ENCODE measurements at places on chromosomes 5 and 9. TPM values are rescaled to one million over a fixed set of nuclear protein-coding genes. Genes with fewer than 3 reads are reported as not detected.

TMEM252 gene
- total RNA-seq: not detected

GRCh38 chr5:91712718-91713117 is 329.6 kb upstream of the ARRDC3 start:
- DNase-seq: no peak

- DNase-seq: no peak
Observed at GRCh38 chr9:76516350-76516749, 57.4 kb downstream of the GCNT1 start.

- no peak for DNase-seq
Observed at GRCh38 chr9:129834489-129835127, 467 bp downstream of the C9orf78 start.

CCNO gene
- not detected for total RNA-seq

DNA sequence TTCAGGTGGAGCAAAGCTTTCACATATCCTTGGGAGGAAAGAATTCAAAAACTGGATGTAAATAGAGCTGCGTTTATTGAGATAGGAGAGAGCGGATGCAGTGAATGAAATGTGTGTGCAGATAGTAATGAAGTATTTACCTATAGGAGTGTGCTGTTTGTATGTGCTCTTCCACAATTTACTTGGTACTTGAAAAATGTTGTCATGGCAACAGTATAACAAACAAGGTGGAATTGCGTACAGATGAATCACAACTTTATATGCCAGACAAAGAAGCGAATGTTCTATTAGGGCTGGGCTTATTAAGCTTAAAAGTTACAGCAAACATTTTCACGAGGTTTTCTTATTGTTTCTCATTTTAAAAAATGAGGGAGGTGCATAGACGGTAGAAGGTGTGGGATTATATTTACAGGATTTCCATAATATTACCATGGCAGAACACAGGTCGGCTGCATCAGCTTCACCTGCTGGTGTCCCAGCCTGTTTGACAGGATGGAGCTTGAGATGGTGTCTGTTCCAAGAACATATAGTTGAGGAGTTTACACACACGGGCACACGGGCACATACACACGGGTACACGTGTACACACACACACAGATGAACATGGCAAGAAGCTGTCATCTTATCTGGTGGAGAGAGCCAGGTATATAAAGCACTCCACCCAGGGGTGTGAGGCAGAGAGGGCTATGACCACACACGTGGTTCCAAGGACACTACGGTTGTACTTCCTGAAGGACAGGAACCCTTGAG is 155.7 kb downstream of the RMI1 start:
- DNase-seq: no peak

GRCh38 chr9:126501383-126502331 is 112.1 kb upstream of the LMX1B start:
- no peak for DNase-seq

- DNase-seq: no peak
Observed at GRCh38 chr9:91258451-91258850, 103.3 kb downstream of the AUH start.

- no peak for DNase-seq
Observed at GRCh38 chr5:166916021-166916420, 1375.4 kb upstream of the WWC1 start.

DNA sequence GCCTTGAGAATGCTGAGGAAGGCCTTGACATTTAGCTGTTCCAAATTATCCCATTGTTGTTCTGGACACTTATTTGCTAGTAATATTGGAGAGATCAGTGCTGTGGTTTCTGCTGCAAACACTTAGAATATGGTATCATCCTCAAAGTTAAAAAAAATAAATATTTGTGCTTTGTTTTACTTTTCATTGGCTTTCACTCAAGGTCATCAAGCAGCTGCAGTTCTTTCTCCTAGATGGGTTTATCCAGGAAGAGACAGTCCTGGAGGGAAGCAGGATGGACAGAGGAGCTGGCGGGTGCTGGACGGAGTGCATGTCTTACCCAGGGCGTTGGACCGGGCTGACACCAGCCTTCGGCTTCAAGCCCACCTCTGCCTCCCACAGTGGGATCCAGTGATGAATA is 193.6 kb downstream of the MTRR start:
- DNase-seq: no peak

- DNase-seq: no peak
Observed at GRCh38 chr9:108235609-108236008, 620.2 kb downstream of the ACTL7B start.

SERF1A gene
- 10.8 TPM for total RNA-seq

DNA sequence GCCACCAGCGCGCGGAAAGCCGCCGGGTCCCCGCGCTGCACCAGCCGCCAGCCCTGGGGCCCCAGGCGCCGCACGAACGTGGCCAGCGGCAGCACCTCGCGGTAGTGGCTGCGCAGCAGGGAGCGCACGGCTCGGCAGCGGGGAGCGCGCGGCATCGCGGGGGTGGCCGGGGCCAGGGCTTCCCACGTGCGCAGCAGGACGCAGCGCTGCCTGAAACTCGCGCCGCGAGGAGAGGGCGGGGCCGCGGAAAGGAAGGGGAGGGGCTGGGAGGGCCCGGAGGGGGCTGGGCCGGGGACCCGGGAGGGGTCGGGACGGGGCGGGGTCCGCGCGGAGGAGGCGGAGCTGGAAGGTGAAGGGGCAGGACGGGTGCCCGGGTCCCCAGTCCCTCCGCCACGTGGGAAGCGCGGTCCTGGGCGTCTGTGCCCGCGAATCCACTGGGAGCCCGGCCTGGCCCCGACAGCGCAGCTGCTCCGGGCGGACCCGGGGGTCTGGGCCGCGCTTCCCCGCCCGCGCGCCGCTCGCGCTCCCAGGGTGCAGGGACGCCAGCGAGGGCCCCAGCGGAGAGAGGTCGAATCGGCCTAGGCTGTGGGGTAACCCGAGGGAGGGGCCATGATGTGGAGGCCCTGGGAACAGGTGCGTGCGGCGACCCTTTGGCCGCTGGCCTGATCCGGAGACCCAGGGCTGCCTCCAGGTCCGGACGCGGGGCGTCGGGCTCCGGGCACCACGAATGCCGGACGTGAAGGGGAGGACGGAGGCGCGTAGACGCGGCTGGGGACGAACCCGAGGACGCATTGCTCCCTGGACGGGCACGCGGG is at the start of gene TERT:
TERT (minus strand) TSS at position 234 of the 815 bp plus-strand sequence; CDS start at position 155, 79 bp downstream.
- no peak for DNase-seq

GRCh38 chr9:133238272-133238850 is 29.3 kb upstream of the OBP2B start:
- DNase-seq: peak; percentile 84

GRCh38 chr5:143685246-143685815 is 126.6 kb upstream of the HMHB1 start:
- DNase-seq: no peak

TMC1 gene
- 0.90 TPM for total RNA-seq

DNA sequence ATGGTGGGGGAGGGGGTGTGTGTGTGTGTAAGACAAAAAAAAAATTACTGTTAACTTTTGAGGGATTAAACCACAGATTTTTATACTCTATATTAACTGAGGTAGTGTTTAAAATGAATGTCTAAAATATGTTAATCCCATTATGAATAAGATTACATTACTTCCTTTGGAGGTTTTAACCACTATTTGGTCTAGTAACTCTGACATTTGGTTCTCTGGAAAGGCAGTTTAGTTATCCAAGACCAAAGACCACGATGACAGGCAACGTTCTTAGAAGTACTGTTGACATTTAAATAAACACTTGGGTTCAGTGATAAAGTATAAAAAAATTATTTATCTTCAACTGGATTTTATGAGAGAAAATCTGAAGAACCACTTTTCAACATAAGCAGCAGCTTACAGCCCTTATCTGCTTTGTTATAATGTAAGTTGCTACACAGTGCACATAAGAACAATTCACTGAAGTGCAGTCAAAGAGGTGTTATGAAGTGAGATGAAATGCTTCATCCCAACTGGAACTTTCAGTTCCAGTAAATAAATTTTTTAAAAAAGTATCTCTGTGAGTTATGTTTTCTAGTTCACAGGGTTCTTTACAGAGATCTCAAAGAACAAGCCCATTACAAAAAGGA is 94.5 kb downstream of the OSMR start:
- DNase-seq: no peak

DNA sequence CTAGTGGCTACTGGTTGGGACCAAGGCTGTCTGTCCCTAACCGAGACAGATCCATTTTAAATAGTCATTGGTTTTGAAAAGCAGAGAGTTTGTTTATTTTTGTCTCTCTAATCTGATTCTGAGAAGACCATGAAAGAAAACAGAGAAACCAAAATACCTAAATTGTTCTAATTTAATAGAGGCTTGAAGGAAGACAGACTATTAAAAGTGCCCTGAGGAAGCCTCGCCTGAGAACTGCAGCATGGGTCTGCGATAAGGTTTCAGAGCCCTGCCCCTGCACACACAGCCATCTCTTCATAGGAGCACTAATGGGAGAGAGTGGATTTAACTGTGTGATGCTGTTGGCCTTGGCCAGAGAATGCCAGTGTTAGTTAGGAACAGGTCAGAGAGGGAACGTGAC is 175.5 kb upstream of the SV2C start:
- DNase-seq: no peak

FOXD4L3 gene
- total RNA-seq: not detected

DNA sequence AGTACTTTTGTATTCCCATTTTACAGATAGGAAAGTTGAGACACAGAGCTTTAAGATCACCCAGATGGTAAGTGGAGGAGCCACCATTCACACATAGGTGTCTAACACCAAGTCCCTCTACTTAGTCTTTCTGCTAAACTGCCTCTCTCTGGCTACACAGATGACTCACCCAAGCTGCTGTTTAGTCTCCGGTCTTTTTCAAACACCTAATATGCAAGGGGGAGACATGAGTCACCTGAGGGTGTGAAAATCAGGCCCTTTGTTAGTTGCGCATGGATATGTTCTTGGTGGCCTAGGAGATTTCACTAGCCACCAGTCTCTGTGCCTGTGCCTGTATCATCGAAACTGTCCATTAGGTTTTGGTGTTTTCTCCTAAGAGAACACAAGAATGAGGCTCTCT is 117.8 kb downstream of the MAST4 start:
- no peak for DNase-seq

GRCh38 chr5:178116143-178116885 is 3.0 kb downstream of the N4BP3 start:
- no peak for DNase-seq

- DNase-seq: no peak
Observed at GRCh38 chr9:131707733-131708157, 32.1 kb downstream of the RAPGEF1 start.

BSPRY gene
- not detected for total RNA-seq

GRCh38 chr5:76525956-76526355 is 97.2 kb downstream of the F2RL2 start:
- DNase-seq: no peak

GRCh38 chr9:124355039-124355940 is 60.0 kb downstream of the PSMB7 start:
- no peak for DNase-seq

GRCh38 chr5:10546186-10546585 is 17.7 kb upstream of the ANKRD33B start:
- DNase-seq: no peak

GRCh38 chr9:8332871-8333270 is 533.3 kb upstream of the DMAC1 start:
- DNase-seq: no peak

DNA sequence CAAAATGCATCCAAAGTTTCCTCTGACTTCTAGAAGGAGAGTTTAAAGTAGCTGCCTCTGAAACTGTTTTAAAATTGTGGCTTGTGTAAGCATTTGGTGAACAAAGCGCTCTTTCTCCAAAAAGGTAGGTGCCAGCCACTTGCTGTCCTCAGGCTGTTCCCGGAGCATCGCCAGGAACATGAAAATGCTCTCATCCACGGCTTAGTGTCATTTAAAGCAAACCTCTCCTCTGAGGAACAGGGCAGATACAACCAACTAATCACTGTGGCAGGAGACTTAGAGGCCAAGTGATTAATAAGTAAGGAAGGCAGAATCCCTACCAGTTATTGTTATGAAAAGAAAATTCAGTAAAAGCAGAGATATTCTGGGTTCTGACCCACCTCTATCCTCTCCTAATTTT is 165.6 kb downstream of the DCP2 start:
- no peak for DNase-seq

- DNase-seq: no peak
Observed at GRCh38 chr9:27763831-27764230, 190.6 kb upstream of the C9orf72 start.

GRCh38 chr5:140424135-140424534 is 22.5 kb downstream of the ANKHD1 start:
- no peak for DNase-seq

GRCh38 chr5:64532657-64533056 is 26.8 kb downstream of the RGS7BP start:
- DNase-seq: no peak

- peak; percentile 24 for DNase-seq
Observed at GRCh38 chr9:111661150-111661801, at the start of gene GNG10. Gene GNG10, plus strand, starts transcription at chr9:111661605. Its CDS starts 30 bp downstream, at chr9:111661635.

- no peak for DNase-seq
Observed at GRCh38 chr5:113166261-113166660, 189.7 kb downstream of the DCP2 start.

GBGT1 gene
- total RNA-seq: 8.7 TPM

DNA sequence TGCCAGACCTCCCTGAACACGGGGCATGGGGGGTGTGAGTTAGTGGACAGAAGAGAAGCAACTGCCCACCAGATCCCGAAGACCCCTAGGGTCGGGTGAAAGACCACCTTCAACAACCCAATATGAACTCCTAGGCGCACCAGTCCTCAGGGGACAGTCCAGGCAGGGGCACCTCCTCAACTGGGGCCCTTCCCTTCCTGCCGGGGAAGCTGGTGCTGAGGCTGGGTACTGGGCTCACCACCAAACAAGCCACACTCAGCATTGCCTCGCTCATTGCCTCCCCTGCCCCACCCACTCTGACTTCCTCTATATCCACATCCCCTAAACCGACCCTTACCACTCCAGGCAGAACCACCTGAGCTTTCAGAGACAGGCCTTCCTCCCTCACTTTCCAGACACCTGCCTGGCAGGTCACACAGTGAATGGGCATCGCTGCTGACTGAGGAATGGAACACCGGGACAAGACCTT is 42.5 kb downstream of the SEMA4D start:
- no peak for DNase-seq

DAB2 gene
- 23.1 TPM for total RNA-seq

- DNase-seq: no peak
Observed at GRCh38 chr9:132787748-132788159, 90.3 kb downstream of the AK8 start.

DNA sequence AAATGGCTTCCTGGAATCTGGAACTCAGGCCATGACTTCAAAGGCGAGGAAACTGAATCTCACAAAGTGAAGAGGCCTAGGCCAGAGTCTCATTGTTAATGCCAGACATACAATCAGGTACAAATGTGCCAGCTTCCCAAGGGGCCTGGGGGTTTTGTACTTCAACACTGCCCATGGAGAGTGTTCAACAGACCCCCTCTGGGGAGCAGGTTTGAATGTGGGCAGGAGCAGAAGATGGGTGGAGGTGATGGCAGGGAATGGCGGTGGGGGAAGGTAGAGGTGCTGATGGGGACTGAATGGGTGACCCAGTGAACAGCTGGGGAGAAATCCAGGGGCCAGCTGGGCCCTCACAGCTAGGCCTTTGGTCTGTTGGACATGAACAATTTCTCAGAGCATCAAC is 12.0 kb downstream of the FOXI1 start:
- no peak for DNase-seq

DNA sequence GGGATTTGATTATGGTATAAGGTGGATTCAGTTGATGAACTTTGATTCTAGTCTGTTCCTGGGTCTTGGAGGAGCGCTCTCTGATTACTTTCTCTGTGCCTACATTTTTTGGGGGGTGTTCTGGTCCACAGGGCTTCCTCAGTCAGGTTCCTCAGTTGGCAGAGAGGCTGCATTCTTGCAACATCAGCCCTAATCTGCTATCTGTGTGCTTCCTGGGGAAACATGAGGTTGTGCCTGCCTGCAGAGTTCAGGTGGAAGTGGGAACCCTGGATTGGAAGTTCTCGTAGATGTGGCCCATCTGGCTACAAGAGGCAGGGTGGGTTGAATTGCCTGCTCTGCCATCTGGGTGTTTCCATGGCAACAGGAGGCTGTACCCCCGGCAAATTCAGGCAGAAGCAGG is 24.5 kb downstream of the POLK start:
- DNase-seq: no peak

All from uterus (tissue), 4 donors.